ENCODE measurements at places on chromosomes 4 and X. TPM values are rescaled to one million over a fixed set of nuclear protein-coding genes. Genes with fewer than 3 reads are reported as not detected.

Gene PLXNB3
- polyA plus RNA-seq, result 11.9 TPM

Gene VCX
- polyA plus RNA-seq, result not detected

Gene SASH3
- 6.7 TPM for polyA plus RNA-seq

Gene CCNQ
- polyA plus RNA-seq, result 36.5 TPM

Gene DMD
- 10.0 TPM for polyA plus RNA-seq

Gene NALF2
- not detected for polyA plus RNA-seq

Gene FGA
- polyA plus RNA-seq, result 3.1 TPM

Gene BEX5
- polyA plus RNA-seq, result 15.7 TPM

Gene CFP
- 3.4 TPM for polyA plus RNA-seq

Gene EREG
- 0.73 TPM for polyA plus RNA-seq

Gene APLN
- 1.1 TPM for polyA plus RNA-seq

Gene TMEM271
- not detected for polyA plus RNA-seq

Gene ZDHHC9
- polyA plus RNA-seq, result 8.7 TPM

Gene RAB40A
- 0.19 TPM for polyA plus RNA-seq

Gene STPG2
- polyA plus RNA-seq, result 0.05 TPM

Gene TEX11
- 0.18 TPM for polyA plus RNA-seq

Gene KLHL2
- 17.7 TPM for polyA plus RNA-seq

Gene RS1
- polyA plus RNA-seq, result not detected

Gene PALLD
- 105 TPM for polyA plus RNA-seq

Gene MAGEA2B
- polyA plus RNA-seq, result not detected

Gene PABPC4L
- 0.31 TPM for polyA plus RNA-seq
